ENCODE measurements at places on chromosomes 2 and 18.

GRCh38 chr2:68283419-68283812 is 31.1 kb upstream of the PPP3R1 start:
- no peak for DNase-seq

DNA sequence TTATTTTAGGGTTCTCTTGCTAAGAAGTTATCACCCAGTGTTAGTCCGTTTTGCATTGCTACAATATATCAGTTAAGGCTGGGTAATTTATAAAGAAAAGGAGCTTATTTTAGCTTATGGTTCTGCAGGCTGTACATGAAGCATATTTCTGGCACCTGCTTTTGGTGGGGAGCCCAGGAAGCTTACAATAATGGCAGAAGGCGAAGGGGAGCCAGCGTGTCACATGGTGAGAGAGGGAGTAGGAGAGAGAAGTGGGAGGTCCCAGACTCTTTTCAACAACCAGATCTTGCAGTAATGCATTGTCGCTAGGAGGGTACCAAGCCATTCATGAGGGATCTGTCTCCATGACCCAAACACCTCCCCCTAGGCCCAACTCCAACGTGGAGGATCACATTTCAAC is 688.8 kb upstream of the PIK3C3 start:
- DNase-seq: no peak

- no peak for DNase-seq
Measured at GRCh38 chr18:79947054-79947755, 4.2 kb downstream of the SLC66A2 start.

- no peak for DNase-seq
Measured at GRCh38 chr2:51510303-51510702, 478.4 kb upstream of the NRXN1 start.

DNA sequence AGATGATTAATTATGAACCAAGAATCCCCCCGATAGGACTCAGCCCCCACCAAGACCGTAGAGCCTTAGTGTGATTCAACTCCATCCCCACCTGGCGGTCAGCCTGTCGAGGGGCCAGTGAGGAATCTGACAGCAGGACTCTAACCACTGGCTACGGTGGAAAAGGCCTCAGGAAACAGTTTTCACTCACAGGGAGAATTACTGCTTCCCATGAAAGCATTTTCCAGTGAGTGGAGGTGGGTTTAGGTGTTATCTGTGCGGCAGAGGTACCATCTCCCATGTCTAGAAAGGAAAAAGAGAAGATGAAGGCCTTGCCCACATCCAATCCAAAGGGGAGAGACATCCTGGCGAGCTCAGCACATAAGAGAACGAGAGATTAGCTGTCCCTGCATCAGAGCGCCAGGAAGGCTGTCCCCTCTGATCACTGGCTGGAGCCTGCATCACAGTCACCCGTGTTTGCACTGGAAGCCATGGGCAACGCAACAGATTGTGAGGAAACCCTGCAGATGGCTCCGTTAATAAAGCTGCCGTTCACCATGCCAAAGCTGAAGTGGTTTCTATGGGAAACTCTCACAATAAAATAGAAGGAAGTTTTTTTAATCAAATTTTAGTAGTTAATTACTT is 22.3 kb downstream of the COX7A2L start:
- DNase-seq: no peak

Measured in left hindlimb (tissue), 1 donor.